Endothelial cell of umbilical vein (primary cell): ENCODE measurements at places on chromosomes 6 and 20. TPM values are rescaled to one million over a fixed set of nuclear protein-coding genes. Genes with fewer than 3 reads are reported as not detected.

DNA sequence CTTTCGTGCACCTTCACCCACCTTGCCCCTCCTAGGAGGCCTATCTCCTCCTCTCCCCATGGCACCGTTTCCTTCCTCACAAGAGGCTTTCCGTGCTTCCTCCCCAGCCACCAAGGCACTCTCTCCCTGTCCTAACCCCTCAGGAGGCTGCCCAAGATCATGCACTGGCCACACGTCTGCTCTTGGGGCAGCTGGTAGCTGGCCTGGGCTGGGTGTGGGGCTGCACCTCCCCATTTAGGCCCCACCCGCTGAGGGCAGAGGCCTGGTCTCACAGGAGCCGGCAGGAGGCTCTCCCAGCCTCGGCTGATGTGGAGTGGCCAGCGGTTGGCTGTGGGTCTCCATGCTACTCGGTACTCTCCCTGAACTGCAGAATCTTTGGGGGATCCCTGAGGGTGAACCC lies 13.6 kb downstream of the NOL4L start:
- no peak for DNase-seq

DNA sequence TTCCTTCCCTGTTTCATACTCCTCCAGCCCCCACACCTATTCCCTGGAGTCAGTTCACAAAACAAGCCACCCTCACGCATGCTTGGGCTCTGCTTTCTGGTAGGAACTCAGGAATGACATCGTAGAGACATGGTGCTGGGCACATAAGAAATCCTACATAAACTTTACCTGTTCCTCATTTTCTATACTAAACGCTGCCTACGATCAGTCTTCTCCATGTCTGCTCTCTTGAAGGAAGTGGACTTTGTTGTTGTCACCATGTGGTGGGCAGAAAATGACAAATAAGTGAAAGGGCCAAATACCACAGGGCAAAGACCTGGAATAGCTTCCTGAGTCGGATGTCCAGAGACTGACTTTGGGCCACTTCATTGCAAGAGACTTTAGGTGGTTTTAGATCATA lies 10.1 kb downstream of the MYLK4 start:
- no peak for DNase-seq

GRCh38 chr6:137820952-137821351 lies 46.1 kb upstream of the TNFAIP3 start:
- DNase-seq = peak; percentile 23

DNA sequence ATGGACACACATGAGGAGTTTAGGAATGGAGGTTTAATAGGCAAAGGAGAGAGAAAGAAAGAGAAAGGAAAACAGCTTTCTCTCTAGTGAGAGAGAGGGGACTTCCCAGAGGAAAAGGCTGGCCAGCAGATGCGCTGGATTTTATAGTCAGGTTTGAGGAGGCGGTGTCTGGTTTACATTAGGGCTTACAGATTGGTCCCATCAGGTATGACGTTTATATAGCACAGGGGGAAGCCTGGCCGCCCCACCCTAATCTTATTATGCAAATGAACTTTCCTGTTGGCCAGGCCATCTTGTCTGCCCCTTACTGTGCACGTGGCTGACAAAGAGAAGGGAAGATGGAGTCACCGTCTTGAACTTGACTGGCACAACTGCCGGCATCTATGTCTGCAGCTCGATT lies 86.6 kb upstream of the QKI start:
- DNase-seq = no peak

- no peak for DNase-seq
Observed at GRCh38 chr20:32360333-32360634, 2.2 kb downstream of the ASXL1 start.

DNA sequence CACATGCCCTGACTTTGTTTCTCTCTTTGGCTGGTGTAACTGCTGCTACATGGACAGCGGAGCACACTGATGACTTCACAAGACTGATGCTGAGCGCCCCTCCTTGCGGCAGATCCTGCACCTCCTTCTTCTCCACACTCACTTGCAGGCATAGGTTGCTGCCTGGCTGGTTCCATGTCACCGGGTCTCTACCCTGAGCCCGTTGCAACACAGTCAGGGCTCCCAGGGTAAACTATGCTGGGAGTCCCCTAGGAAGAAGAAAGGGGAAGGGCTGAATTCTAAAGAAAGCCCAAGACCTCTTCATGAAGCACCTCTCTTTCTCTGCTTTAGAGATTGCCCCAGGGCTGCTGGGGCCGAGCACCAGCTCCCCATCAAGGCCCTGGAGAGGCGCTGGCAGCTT lies 83.3 kb upstream of the DUSP22 start:
- DNase-seq = no peak

- peak; percentile 85 for DNase-seq
Observed at GRCh38 chr6:22883061-22883717, 313.8 kb downstream of the HDGFL1 start.

The IP6K3 gene
- polyA plus RNA-seq = not detected in 2 replicates

The SMIM13 gene
- 2.2 and 3.2 TPM in 2 replicates for polyA plus RNA-seq

The PLN gene
- not detected in 2 replicates for polyA plus RNA-seq

The SLPI gene
- polyA plus RNA-seq = not detected in 2 replicates
